ENCODE measurements at places on chromosomes 7 and 10. TPM values are rescaled to one million over a fixed set of nuclear protein-coding genes. Genes with fewer than 3 reads are reported as not detected.

GNGT1 gene
- polyA plus RNA-seq, result not detected

HGF gene
- polyA plus RNA-seq, result 2.6 TPM

ACTL6B gene
- polyA plus RNA-seq, result not detected

WEE2 gene
- polyA plus RNA-seq, result 0.13 TPM

DOCK4 gene
- polyA plus RNA-seq, result 3.2 TPM

IRF5 gene
- 13.0 TPM for polyA plus RNA-seq

NKX2-3 gene
- polyA plus RNA-seq, result not detected

C10orf90 gene
- polyA plus RNA-seq, result 0.30 TPM

SLC16A9 gene
- 91.1 TPM for polyA plus RNA-seq

HOXA9 gene
- 36.7 TPM for polyA plus RNA-seq

ZKSCAN5 gene
- 4.6 TPM for polyA plus RNA-seq

PDK4 gene
- polyA plus RNA-seq, result 106 TPM

GIMAP4 gene
- polyA plus RNA-seq, result 28.9 TPM

VWDE gene
- polyA plus RNA-seq, result 0.69 TPM

CALML5 gene
- polyA plus RNA-seq, result not detected

CADPS2 gene
- 39.9 TPM for polyA plus RNA-seq

AMZ1 gene
- polyA plus RNA-seq, result not detected

ACBD7 gene
- polyA plus RNA-seq, result 0.56 TPM

CFAP58 gene
- 0.19 TPM for polyA plus RNA-seq

ITGB8 gene
- polyA plus RNA-seq, result 10.3 TPM

CXCL12 gene
- polyA plus RNA-seq, result 111 TPM

ELFN1 gene
- 3.5 TPM for polyA plus RNA-seq

TAS2R41 gene
- polyA plus RNA-seq, result not detected

CALHM1 gene
- polyA plus RNA-seq, result not detected

AZGP1 gene
- 198 TPM for polyA plus RNA-seq

CUBN gene
- 31.6 TPM for polyA plus RNA-seq

SPDYE1 gene
- polyA plus RNA-seq, result not detected

MRC1 gene
- polyA plus RNA-seq, result 3.4 TPM

MICALL2 gene
- polyA plus RNA-seq, result 16.6 TPM

IGFBP3 gene
- polyA plus RNA-seq, result 50.5 TPM

AKR1C4 gene
- not detected for polyA plus RNA-seq

SLC26A5 gene
- polyA plus RNA-seq, result not detected

NUTM2A gene
- 1.3 TPM for polyA plus RNA-seq

NEUROG3 gene
- not detected for polyA plus RNA-seq

IL6 gene
- polyA plus RNA-seq, result 0.58 TPM

VSTM4 gene
- 7.4 TPM for polyA plus RNA-seq

OR2A12 gene
- not detected for polyA plus RNA-seq

MSMB gene
- polyA plus RNA-seq, result not detected

PCGF6 gene
- polyA plus RNA-seq, result 3.0 TPM

FZD1 gene
- 8.6 TPM for polyA plus RNA-seq
